ENCODE measurements at places on chromosomes 3 and 15.

- DNase-seq: no peak
Observed at GRCh38 chr3:19220311-19220710, 72.0 kb downstream of the KCNH8 start.

GRCh38 chr3:112489674-112490479, 9.4 kb downstream of the BTLA start:
- no peak for DNase-seq

DNA sequence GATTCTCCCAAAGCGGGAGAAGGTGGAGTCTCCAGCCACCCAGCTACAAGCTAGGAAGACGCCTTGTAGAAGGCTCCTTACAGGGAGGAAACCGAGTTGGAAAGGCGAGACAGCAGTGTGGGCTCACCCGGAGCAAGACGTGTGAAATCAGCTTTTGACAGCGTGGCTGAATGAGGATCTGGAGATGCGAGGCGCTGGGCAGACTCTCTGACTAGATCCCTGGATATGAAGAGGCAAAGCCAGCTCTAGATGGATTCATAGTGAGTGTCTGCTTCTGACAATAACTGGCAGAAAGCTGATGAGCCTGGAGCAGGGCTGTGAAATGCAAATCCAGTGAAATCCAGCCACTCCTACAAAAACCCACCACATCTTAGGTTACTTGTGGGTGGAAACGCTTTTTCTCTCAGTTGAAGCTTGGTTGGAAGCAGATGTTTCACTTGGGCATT, 41.0 kb downstream of the GOLGA6A start:
- DNase-seq: no peak

DNA sequence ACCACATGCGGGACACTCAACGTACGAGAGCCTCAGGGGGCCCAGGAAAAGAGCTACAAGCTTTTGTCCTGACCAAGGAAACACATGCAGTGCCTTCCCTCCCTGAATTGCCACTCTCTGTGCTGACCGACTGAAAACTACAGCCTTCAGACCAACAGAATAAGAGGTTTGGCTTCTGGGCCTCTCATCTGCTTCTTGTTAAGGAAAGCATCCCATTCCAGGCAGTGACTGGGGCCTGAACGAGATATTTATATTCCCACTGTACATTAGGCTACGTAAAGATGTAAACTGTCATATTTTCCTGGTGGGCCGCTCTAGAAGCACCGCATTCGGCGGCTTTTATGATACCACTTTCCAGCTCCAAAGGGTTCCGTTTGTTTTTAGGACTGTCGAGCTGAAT, 208.9 kb upstream of the TPM1 start:
- DNase-seq: no peak

DNA sequence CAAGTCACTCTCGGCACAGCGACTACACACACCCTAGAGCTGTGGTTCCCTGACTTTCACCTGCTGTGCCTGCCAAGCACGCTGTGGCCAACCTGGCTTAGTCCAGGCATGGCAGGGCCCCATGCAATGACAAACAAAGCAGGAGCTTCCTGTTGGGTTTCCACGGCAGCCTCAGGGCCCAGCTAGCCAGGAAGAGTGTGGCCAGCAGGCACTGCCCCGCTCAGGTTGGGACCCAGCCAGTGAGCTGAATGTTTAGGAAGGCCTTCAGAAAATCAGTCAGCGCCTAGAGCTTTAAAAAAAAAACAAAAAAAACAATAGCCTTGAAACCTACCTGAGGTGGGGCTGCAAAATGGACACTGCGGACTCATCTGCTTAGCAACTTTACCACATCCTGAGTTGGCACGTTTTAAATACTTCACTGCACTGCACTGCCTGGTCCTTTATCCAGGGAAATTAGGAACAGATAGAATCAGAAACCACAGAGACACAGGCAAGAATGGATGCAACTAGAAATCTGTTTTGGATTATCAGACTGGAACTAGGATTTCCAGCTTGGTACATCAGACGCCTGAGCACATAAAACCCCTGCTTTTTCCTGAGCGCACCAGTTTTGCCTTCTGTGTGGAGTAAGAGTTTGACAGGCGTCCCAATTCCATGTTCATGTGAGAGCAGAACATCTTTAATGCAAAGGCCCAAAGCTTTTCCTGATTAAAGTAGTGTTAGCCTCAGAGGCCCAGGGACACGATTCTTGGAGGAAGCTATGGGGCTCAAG, 36.2 kb upstream of the LDHAL6B start:
- DNase-seq: peak; percentile 53
